ENCODE measurements at places on chromosomes 11 and 22.

- H3K27me3 ChIP-seq: no peaks in the 10 kb centered on the region
- no peaks in the 10 kb centered on the region for H3K4me1 ChIP-seq
- no peaks in the 10 kb centered on the region for H3K36me3 ChIP-seq
- no peak overlapping the region for H3K4me3 ChIP-seq
- no peak for DNase-seq
Measured at GRCh38 chr11:91978747-91979146, 245.9 kb upstream of the FAT3 start.

GRCh38 chr22:35821654-35822053 is 104.0 kb downstream of the APOL5 start:
- no peak overlapping the region for H3K27ac ChIP-seq
- H3K4me1 ChIP-seq: peaks cover 17% of the 10 kb centered on the region
- H3K4me3 ChIP-seq: no peak overlapping the region
- H3K36me3 ChIP-seq: no peaks in the 10 kb centered on the region

- DNase-seq: no peak
- no peaks in the 10 kb centered on the region for H3K36me3 ChIP-seq
- peak overlapping the region; percentile 84 for H3K4me3 ChIP-seq
- 0 out of 2 replicates have a peak, but pooled peaks cover 4% of the 10 kb centered on the region for H3K27me3 ChIP-seq
Measured at GRCh38 chr22:17999851-18000250, 24.5 kb downstream of the MICAL3 start.

- no peaks in the 10 kb centered on the region for H3K27me3 ChIP-seq
- no peak overlapping the region for H3K4me3 ChIP-seq
- DNase-seq: peak; percentile 83
- H3K27ac ChIP-seq: no peak overlapping the region
- H3K36me3 ChIP-seq: no peaks in the 10 kb centered on the region
- no peaks in the 10 kb centered on the region for H3K4me1 ChIP-seq
Measured at GRCh38 chr11:19311308-19312030, 70.7 kb upstream of the E2F8 start.

GRCh38 chr11:71565263-71565662 is at the start of gene KRTAP5-10:
Gene KRTAP5-10, plus strand, starts transcription at chr11:71565563. Its CDS starts 25 bp downstream, at chr11:71565588.
- no peak for DNase-seq
- H3K4me1 ChIP-seq: peaks cover 16% of the 10 kb centered on the region
- H3K27ac ChIP-seq: no peak within 1 kb of the TSS
- no peaks in the 10 kb centered on the region for H3K36me3 ChIP-seq
- no peaks in the 10 kb centered on the region for H3K27me3 ChIP-seq
- H3K4me3 ChIP-seq: no peak within 1 kb of the TSS

DNA sequence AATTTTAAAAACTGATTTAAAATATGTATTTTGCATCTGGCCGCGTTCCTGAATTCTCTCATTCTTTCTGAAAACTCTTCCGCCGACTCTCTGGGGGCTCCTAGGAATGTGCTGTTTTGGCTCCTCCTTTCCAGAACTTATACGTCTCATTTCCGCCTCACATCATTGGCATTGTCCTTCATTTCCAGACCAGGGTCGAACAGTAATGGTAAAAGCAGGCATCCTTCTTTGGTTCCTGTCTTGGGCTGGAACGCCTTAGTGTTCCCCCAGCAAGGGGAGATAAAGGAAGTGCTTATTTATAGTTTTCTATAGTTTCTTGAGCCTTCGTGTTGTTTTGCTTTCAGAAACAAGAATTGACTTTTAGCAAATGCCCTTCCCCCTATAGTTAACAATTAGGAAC is 10.9 kb upstream of the TNNT3 start:
- no peaks in the 10 kb centered on the region for H3K27me3 ChIP-seq
- H3K4me3 ChIP-seq: no peak overlapping the region
- DNase-seq: peak; percentile 27
- peaks cover 27% of the 10 kb centered on the region for H3K4me1 ChIP-seq

DNA sequence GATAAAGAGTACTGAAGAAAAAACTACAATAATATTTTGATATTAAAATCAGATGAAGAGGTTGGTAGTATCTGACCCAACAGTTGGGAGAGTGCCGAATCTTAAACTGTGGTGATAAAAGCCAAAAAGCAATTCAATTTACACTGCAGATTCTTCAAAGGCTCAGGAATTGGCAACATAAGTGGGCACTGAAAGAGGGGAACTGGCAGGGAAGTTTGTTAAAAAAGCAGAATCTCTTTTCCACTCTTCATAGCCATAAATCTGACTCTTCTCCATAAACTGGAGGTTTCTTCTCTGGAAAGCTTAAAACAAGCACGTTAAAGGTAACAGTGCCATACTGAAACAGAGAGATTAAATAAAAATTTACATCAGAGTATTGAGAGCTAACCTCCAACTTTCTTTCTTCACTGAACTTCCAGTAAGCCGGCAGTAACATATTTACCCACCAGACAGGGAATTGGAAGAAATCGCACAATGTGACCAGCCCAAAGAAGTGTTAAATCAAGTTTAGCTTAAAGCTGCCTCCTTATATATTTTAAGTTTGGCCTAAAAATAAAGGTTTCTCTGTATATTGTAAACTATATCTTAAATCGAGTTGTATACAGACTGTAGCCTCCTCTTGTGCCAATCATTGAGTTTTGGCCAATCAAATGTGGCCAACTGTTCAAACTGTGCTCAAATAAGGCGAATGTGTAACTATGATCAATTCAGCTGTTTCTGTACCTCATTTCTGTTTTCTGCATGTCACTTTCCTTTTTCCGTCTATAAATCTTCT is 358.3 kb downstream of the NXPE2 start:
- H3K4me3 ChIP-seq: no peak overlapping the region
- no peaks in the 10 kb centered on the region for H3K4me1 ChIP-seq
- no peaks in the 10 kb centered on the region for H3K27me3 ChIP-seq
- DNase-seq: no peak

DNA sequence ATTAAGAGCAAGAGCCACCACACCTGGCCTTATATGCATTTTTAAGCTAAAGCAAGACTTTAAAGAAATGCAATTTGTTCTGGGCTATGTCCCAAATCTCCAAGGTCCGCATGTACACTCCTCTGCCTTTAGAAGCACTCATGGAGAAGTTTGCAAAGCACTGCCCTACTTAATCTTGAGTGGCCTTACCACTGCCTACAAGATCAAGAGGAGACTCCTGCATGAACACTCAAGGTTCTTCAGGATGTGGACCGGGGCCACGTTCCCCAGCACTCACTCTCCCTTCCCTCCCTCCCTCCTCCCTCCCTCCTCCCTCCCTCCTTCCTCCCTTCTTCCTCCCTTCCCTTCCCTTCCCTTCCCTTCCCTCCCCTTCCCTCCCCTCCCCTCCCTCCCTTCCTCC is 63.2 kb upstream of the HSPA8 start:
- no peaks in the 10 kb centered on the region for H3K27me3 ChIP-seq
- peaks cover 7% of the 10 kb centered on the region for H3K4me1 ChIP-seq
- no peaks in the 10 kb centered on the region for H3K36me3 ChIP-seq
- no peak overlapping the region for H3K4me3 ChIP-seq
- no peak overlapping the region for H3K27ac ChIP-seq

DNA sequence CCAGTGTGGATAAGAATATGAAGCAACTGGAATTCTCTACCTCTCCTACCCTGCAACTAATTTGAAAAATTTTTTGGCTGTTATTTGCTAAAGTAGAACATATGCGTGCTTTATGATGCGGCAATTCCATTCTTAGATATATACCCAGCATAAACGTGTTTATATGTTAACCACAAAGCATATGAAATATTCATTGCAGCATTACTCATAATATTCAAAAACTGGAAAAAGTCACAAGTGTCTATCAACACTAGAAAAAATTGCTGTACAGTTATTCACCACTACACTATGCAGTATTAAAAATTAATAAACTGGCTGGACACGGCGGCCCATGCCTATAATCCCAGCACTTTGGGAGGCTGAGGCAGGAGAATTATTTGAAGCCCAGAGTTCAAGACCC is 226.4 kb downstream of the LUZP2 start:
- H3K36me3 ChIP-seq: peaks cover 4% of the 10 kb centered on the region
- H3K4me1 ChIP-seq: no peaks in the 10 kb centered on the region
- no peak overlapping the region for H3K4me3 ChIP-seq
- H3K27ac ChIP-seq: no peak overlapping the region
- DNase-seq: no peak
- H3K27me3 ChIP-seq: no peaks in the 10 kb centered on the region

- DNase-seq: no peak
- peaks cover 23% of the 10 kb centered on the region for H3K27me3 ChIP-seq
- no peaks in the 10 kb centered on the region for H3K4me1 ChIP-seq
- no peak overlapping the region for H3K4me3 ChIP-seq
Measured at GRCh38 chr11:130455483-130456127, 7.2 kb downstream of the ADAMTS15 start.
